KBM-7 (cell line): ENCODE measurements at places on chromosomes 16 and 17.

- no peak for DNase-seq
Observed at GRCh38 chr17:68296217-68297191, 5.2 kb downstream of the ARSG start.

- DNase-seq, result no peak
Observed at GRCh38 chr17:40556198-40556661, 9.0 kb downstream of the CCR7 start.

DNA sequence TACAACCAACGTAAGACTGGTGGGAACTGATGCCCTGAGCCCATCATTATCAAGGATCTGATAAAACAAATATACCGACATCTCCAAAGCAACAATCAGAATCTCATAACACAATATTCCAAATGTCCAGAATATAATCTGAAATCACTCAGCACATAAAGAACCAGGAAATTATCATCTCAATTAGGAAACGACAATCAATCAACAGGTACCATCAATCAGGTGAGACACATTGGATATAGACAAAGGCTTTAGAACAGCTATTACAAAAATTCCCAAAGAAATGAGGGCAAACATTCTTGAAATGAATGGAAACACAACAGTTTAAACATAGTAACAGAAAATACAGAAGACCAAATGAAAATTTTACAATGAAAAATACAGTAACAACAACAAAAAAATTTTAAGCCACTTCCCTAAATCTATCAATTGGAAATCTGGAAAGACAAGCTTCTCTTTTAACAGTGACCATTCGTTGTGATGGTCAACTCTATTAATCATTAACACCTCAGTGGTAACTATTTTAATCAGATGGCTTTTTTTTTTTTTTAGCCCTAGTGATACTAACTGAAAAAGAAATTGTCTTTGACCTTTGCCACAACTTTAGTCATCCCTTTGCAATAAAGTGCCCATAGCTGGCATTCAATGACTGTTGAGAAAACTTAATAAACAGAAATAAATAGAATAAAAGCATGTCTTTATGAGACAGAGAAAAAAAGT, 70.4 kb downstream of the USP32 start:
- no peak for DNase-seq

DNA sequence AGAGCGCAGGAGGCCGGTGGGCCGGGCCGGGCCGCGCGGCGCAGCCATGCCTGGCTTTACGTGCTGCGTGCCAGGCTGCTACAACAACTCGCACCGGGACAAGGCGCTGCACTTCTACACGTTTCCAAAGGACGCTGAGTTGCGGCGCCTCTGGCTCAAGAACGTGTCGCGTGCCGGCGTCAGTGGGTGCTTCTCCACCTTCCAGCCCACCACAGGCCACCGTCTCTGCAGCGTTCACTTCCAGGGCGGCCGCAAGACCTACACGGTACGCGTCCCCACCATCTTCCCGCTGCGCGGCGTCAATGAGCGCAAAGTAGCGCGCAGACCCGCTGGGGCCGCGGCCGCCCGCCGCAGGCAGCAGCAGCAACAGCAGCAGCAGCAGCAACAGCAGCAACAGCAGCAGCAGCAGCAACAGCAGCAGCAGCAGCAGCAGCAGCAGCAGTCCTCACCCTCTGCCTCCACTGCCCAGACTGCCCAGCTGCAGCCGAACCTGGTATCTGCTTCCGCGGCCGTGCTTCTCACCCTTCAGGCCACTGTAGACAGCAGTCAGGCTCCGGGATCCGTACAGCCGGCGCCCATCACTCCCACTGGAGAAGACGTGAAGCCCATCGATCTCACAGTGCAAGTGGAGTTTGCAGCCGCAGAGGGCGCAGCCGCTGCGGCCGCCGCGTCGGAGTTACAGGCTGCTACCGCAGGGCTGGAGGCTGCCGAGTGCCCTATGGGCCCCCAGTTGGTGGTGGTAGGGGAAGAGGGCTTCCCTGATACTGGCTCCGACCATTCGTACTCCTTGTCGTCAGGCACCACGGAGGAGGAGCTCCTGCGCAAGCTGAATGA, 606 bp downstream of the THAP11 start:
- DNase-seq, result peak; percentile 64

DNA sequence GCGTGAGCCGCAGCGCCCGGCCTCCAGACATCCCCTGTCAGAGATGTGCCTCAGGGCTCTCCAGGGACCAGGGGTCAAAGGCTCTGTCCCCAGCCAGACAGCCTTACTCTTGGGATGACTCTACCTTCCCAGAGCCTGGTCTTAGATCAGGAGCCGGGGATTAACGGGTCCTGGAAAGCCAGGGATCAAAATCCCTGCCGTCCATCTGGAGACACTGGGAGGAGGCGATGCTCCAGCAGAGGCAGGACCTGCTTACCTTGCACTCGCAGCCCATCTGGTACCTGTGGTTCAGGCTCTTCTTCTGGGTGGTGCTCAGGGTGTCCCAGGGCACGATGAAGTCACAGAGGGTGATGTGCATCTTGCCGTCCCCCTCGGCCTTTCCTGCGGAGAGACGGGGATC, 16.7 kb upstream of the USP36 start:
- DNase-seq, result no peak

DNA sequence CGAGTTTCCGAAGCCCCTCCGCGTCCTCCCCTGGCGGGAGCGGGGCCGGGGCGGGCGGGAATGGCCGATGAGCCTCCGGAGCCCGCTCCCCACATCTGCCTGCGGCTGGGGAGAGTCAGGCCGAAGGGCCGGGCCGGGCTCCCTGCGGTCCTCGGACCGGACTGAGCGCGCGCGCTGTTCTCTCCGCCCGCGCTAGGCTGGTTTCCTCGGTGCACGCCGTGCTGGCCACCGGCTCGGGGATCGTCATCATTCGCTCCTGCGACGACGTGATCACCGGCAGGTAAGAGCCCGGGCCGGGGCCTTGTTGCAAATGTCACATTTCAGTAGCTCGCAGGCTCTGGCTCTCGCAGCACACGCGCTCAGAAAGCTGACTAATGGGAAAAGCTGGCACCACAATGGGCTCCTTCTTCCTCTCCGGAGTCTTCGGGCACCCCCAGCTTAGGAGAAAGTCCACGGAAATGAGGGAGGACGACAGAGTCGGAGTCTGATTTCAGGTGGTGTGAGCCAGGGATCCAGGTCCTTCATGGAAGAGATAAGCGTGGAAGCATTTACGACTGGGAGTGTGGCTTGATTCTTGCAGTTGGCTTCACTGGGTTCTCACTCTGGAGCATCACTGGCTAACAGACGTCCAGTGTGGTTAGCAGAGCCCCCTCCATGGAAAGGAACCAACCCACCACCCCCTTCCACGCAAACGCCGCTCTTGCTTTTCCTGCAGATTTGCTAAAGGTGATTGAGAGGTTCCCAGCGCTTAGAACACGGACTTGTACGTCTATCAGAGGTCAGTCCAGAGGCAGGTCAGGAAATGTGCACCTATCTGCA, 715 bp downstream of the TLCD3A start:
- DNase-seq, result peak; percentile 52

- no peak for DNase-seq
Observed at GRCh38 chr17:67004181-67004580, 39.7 kb downstream of the CACNG4 start.

DNA sequence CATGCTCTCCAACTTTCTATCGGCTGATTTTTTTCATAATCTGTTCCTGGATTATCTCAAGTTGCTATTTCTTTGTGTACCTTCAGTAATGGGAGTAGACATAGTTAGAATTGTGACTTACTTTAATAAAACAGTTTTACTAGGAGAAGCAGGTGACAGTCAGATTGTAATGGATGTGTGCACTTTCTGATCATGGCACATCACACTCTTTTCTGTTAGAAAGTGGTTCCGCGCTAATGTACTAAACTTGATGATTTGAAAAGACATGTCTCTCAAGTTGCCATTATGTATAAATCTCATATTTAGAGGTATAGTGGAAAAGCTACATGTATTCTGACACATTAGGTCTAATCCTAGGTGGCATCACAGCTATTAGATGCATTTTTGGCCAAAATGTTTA, 121.3 kb upstream of the CDH8 start:
- DNase-seq, result no peak

GRCh38 chr16:3998793-3999478, 117.3 kb downstream of the ADCY9 start:
- DNase-seq, result no peak

- no peak for DNase-seq
Observed at GRCh38 chr17:35788477-35789368, 6.7 kb downstream of the MMP28 start.

DNA sequence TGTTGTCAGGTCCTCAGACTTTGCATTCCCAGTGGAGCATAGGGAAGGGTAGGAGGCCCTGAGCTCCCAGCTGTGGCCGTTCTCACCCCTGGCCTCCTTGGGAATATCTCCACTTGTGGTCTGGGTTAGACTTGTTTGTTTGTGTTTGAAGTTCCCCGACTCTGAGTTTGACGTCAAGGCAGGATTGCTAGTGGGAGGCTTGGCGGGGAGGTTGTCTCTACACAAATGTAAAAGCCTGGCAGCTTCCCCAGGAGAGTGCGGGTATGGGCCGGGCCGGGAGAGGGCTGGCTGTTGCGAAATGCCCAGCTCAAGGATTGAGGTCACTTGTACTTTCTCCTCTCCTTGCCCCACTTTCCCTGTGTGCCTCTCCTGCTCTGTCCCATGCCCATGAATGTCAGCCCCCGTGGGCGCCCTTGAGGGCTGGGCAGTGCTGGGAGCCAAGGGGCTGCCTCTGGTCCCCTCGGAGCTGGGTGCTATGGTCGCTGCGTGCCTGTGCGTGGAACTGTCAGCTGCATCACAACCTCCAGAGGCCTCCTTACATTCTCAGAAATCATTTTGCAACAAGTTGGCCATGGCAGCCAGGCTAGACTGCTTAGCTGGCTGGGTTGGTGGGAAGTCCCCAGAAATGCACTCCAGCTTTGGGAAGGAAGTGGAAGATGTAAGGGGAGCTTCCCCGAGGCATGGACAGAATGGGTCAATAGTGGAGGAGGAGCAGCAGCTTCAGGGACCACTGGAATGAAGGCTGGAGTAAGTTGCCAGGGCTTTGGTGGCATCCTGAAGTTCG, 84.3 kb downstream of the KSR1 start:
- DNase-seq, result peak; percentile 59

- no peak for DNase-seq
Observed at GRCh38 chr17:15941781-15942180, 3.1 kb upstream of the ADORA2B start.

GRCh38 chr16:85530370-85530739, 82.8 kb upstream of the GSE1 start:
- DNase-seq, result no peak

GRCh38 chr17:75601057-75601987, 13.7 kb downstream of the MYO15B start:
- peak; percentile 89 for DNase-seq

GRCh38 chr17:18129041-18129502, 20.5 kb downstream of the MYO15A start:
- no peak for DNase-seq
